Central memory CD4-positive, alpha-beta T cell (primary cell): ENCODE measurements at places on chromosomes 16 and 17.

DNA sequence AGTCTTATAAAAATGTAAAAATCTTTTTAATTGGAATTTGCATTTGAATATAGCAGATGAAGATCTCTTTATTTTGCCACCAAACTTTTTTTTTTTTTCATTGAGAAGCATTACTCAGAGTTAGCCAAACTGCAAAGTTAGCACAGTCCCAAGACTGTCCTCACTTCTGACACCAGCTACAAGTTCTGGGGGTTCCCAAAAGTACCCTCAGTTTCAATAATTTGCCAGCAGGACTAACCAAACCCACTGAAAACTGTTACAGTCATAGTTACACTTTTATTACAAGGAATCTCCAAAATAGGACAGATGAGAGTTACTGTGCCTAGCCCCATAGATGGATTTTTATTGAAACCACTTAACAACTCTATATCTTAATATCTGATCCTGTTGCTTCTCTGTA is 144.1 kb downstream of the CHD9 start:
- no peak for DNase-seq

DNA sequence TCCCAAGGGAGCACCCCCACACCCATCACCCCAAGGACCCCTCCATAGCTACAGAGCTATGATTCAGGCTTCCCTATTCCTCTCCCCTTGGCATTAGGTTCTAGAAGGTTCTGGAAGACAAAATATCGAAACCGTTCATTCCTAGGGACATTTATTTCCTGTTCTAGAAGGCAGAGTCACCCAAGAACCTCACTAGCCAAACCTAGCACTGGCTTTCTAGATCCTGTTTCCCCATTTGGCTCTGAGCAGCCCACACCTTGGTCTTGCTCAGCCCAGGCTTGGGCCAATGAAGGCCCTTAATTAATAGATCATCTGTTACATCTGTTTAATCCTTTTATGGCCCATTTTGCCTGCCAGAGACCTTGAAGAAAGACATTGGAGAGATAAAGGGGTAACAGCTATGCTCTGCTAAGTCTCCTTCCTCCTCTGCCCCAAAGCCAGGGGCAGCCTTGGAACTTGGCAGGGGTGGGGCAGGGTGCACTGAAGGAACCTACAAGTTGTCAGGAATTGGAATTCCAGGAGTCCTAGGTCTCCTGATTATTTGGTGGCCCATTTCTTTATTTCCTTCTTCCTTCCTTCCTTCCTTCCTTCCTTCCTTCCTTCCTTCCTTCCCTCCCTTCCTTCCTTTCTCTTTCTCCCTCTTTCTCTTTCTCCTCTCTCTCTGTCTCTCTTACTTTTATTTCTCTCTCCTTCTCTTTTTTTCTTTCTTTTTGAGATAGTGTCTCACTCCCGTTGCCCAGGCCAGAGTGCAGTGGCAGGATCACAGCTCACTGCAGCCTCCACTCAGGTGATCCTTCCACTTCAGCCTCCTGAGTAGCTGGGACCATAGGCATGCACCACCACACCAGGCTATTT is 8.7 kb upstream of the FZD2 start:
- no peak for DNase-seq

- DNase-seq, result no peak
Measured at GRCh38 chr16:77540646-77541045, 105.8 kb upstream of the ADAMTS18 start.

GRCh38 chr16:22739077-22739476 is 74.9 kb upstream of the HS3ST2 start:
- DNase-seq, result no peak

GRCh38 chr16:27449434-27450195 is 47.6 kb downstream of the IL21R start:
- peak; percentile 82 for DNase-seq

GRCh38 chr16:24820522-24820921 is 25.2 kb upstream of the SLC5A11 start:
- no peak for DNase-seq

DNA sequence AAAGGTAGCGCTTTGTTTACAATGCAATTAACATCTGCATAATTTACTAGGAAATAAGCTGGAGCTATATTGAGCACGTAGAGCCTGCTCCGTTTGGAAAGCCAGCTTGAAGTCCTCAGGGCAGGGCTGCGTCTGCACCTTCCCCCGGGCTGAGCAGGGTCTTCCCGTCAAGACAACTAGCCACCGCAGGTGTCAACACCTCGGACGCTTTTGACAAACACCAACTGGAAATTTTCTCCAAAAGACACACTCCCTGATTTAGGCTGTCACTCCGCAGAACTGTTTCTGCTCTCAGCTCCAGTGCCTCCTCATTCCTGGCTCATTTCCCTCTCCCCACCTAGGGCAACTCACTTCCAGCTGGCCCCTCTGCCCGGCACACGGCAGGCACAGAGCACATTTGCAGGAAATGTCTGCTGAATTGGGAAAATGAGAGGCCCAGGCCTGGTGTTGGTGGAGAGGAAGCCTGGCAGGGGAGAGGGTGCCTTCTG is 170.3 kb downstream of the MAF start:
- no peak for DNase-seq

GRCh38 chr16:15970202-15970601 is 20.8 kb downstream of the ABCC1 start:
- no peak for DNase-seq

DNA sequence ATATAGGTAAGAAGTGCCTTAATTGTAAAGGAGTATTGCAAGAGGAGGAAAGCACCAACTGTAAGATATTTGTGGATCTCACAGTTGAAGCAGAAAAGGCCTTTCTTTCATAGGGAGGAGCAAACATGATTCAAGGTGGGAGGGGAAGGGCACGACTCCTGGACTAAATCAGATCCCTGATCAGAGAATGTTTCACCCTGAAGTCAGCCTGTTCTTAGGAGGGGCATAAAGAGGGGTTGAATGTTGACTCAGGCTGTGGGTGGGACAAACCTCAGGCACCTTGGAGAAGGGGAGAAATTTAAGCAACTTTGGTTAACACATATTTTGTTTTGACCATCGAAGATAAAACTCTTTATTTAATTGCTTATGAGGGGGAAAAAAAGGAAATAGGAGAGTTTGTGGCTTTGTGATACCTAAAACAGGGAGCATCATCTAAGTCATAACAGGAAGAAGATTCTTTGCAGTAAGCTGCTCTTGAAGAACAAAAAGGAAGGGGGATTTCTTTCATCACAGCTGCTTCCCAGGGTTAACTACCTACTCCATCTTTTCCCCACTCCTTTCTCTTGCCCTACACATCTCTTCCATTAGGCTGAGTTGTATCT is 158.6 kb upstream of the ZNF267 start:
- DNase-seq, result no peak

GRCh38 chr17:55212880-55213279 is 51.9 kb upstream of the HLF start:
- DNase-seq, result no peak

GRCh38 chr16:11610580-11610979 is 23.9 kb upstream of the LITAF start:
- no peak for DNase-seq

- no peak for DNase-seq
Measured at GRCh38 chr17:45384047-45384788, 48.5 kb downstream of the ARHGAP27 start.

DNA sequence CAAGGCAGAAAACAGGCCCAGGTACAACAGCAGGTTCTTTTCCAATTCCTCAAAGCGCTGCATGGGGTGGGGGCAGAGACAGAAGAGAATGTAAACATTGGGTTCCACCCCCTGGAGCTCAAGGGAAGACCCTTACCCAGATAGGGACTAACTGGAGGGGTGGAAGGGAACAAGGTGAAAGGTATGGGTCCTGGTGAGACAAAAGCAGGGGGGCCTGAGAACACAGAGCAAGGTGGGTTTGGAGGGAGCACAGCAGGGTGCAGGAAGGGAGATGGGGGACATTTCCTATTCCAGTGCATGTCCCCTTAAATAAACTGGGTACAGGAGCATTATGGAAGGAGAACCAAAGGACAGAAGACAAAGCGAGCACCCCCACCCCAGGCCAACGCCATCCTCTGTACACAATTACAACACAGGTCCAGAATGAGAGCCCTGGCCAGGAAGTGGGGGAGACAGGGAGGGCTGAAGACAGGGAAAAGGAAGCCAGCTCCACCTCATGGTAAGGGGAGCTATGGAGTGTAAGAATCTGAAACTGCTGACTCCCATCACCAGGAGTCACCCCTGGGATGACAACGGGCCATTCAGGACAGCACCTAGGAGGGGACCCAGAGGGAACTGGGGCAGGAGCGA is 2.1 kb upstream of the CD2BP2 start:
- DNase-seq, result no peak
